ENCODE measurements at places on chromosomes 5 and 9.

DNA sequence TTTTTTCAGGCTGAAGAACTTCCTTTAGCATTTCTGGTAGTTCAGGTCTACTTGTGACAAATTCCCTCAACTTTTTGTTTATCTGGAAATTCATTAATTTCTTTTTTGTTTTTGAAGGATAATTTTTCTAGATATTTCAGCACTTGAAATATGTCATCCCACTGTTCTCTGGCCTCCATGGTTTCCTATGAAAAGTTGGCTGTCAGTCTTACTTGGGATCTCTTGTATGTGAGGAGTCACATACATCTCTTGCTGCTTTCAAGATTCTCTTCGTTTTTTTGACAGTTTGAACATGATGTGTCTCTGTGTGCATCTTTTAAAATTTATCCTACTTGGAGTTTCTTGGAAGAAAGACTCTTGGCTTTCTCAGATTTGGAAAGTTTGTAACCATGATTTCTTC is 79.5 kb downstream of the RIC1 start:
- no peak for DNase-seq

- DNase-seq, result no peak
Measured at GRCh38 chr5:154129013-154129412, 61.5 kb upstream of the GALNT10 start.

GRCh38 chr5:56272765-56273164 is 39.6 kb upstream of the ANKRD55 start:
- no peak for DNase-seq

DNA sequence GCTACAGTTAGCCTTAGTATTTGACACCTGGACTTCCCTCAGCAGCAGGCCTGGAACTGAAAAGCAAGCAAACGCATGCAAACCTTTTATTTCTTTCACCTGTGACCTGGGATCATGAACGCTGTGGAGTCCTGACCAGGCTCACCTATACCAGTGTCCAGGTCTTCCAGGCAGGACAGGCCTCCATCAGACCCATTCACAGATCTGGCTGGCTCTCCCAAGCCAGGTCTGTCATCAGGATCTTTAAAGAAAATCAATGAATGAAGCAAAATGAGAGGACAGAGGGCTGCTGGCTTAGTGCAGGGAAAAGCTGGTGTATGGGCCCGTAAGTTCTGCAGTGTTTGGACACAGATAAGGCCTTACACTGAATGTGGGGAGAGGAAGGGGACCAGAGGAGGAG is 96.3 kb upstream of the CPEB4 start:
- DNase-seq, result no peak

- no peak for DNase-seq
Measured at GRCh38 chr9:123527981-123528380, 172.0 kb downstream of the CRB2 start.

DNA sequence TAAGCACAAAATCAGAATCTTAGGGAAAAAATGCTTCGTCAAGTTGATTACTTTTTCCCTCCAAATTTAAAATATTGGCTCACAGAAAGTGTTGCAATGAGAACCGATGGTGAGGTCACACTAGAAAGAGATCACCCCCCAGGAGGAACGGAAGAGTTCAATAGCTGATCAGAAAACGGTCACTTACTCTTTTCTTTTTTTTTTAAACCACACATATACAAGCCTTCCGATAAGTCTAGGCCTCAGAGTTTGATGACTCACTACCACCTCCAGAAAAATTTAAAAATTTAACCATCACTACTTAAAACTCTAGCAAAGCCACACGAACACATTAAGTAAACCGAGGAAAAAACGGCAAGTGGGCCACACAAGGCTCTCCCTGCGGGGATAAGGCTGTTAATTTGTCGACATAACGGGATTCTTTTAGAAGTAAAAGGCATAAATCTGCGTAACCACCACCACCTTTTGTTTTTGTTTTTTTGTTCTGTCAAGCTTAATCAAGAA is 1.2 kb downstream of the SURF4 start:
- DNase-seq, result no peak

DNA sequence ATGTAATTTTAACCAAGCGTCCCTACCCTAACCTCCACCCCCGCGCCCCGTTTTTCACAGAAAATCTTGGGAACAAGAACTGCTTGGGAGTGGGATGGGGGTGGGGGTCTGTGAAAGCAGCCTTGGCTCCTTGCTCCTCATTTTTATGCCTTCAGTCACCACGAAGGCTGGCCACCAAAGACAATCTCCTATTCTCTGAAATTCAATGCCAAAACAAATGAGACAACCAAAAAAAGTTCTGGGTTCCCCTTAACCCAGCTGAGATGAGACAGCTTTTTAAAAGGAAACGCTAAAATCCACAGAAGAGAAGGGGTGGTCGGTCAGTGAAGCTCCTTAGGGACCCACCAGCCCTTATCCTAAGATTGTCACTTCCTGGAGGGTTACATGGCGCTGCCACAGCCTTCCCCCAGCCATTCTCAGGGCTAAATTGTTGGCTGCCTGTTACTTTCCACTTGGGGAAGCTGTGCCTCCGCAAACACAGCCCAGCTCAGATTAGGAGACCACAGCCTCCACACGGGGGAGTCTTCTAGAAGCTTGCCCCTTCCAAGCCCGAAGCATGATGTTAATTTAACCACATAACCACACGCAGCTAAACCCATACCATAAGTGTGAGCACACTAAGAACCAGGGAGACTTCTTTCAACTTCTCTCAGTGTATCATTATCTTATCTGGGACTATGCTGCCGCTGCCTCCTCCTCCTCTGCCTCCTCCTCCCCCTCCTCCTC is 136.3 kb downstream of the FOXD1 start:
- DNase-seq, result no peak

DNA sequence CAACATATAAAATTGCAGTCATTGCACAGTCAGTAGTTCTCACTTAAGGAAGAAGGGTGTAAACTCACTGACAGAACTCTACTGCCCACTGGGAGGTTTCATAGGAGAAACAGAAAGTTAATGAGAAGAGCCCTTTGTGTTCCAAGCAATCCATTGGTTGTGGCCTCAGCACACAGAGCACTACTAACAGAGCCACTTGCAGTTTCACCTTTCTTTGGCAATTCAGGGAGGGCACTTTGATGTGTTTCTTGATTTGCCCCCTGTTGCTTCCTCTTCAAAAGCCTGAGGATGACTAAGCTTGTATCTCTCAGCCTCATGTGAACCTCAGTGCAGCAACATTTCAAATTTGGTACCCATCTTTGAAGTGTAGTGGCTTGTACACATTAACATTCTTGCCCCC is 409.4 kb downstream of the DMRTA1 start:
- DNase-seq, result no peak

- no peak for DNase-seq
Measured at GRCh38 chr9:91949392-91949945, 559 bp downstream of the ROR2 start.

GRCh38 chr9:34169125-34169524 is 9.7 kb upstream of the UBAP1 start:
- DNase-seq, result no peak

- no peak for DNase-seq
Measured at GRCh38 chr5:82798676-82799075, 278.5 kb downstream of the TMEM167A start.

DNA sequence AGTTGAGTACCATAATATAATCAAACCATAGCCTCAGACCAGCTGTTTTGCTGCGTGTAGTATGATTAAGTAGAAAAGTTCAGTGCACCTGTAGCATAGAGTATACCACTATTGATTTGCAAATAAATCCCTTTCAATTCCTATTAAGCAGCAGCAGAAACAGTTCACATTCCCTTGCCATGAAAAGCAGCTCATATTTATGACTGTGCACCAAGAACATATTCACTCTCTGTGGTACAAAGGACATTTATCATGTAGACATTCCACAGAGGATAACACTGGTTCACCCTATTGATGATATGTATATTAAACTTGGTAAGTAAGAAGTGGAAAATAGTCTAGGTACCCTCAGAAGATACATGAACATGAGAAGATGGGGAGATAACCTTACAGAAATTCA is 1689.1 kb upstream of the CDH6 start:
- DNase-seq, result no peak

DNA sequence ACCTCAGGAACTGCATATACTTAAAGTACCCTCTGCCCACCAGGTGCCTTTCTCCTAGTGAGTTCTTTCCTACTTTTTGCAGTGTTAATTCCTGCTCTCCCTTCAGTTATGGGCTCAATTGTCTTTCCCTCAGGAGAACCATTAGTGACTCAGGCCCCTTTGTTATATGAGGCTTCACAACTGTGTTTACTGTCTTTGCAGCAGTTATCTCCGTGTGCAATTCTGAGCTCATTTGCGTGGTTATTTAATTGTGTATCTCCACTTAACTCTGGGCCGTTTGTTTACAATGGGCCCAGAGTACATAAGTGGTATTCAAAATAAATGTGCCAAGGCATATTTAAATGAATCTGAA is 9.6 kb downstream of the FBXO38 start:
- no peak for DNase-seq

- no peak for DNase-seq
Measured at GRCh38 chr5:150043657-150044328, 42.6 kb downstream of the CSF1R start.

DNA sequence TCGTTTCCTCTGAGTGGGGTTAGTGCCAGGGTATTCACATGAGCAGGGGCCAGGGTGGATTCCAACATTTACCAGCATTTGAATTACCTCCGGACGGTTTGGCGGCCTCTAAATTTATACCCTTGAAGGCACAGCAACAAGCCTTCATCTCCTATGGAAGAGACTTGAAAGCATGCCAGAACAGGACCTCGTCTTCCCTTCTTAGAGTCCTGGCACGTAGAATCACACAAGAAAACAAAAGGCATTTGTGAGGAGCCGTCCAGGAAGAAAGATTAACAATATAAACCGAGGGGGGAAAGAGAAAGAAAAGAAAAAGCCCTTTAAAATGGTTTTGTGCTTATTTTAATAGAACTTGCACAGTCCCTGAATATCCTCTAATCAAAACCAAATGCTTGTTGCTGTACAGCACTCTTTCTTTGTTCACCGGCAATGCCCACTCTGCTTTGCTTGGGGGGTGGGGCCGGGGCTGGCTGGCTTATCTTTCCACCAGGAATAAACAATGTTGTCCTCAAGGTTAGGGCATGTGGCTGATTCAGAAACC is 575.8 kb upstream of the ZNF462 start:
- DNase-seq, result no peak

DNA sequence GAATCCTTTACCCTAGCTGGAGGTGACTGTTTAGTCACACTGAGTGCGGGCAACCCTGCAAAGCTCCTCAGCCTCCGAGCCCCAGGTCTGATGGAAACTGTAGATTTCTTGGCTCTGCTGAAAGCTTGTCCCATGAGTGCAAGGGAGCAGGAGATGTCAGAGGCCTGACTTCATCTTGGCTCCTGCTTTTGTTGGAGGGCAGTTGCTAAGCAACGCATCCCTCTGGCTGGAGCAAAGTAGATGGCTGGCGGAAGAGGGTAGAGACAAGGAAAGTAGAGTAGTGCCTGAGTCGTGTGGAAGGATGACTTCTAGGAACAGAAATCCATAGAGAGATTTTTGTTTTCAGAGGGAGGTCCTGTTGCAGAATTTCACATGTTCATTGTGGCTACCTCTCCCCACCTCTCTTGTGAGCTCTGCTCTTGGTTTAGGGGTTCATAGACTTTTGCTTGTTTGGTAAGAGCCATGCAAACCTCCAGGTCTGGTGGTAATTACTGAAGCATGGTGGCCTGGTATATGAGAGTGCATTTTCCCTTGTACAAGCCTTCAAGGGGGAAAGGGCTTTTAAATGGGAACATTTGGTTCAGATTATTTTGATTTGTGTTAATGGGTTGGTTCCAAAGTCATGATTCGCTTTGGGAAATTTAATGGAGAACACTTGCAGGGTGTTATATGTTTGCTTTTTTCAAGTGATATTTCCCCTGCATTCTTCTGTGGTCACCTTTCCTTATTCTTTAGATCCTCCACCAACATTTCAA is 71.5 kb downstream of the ARHGAP26 start:
- DNase-seq, result no peak

Data from NCI-H1048 (cell line).